ENCODE measurements at places on chromosomes 6 and 20. TPM values are rescaled to one million over a fixed set of nuclear protein-coding genes. Genes with fewer than 3 reads are reported as not detected.

MAD2L1BP gene
- 33.3 TPM for total RNA-seq

TAP2 gene
- 49.7 TPM for total RNA-seq

SLC26A8 gene
- total RNA-seq, result not detected

DNA sequence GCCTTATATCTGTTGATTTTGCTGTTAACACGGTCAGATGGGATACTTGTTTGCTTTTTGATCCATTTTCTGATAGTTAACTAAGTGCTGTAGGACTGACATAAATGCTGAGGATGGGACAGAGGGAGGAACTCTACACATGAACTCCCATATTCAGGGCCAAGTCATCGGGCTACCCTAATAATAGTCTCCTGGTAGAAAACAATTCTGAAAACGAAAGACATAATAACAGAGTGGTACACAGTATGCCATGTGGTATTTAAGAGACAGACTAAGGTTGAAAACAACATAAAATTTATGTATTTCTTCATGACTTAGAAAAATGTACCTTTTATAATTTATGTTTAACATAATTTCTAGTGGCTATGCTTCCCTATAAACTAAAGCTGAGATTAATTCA is 12.0 kb downstream of the ID4 start:
- no peak for DNase-seq

TMC2 gene
- not detected for total RNA-seq

TAGAP gene
- total RNA-seq, result 0.43 TPM

DNA sequence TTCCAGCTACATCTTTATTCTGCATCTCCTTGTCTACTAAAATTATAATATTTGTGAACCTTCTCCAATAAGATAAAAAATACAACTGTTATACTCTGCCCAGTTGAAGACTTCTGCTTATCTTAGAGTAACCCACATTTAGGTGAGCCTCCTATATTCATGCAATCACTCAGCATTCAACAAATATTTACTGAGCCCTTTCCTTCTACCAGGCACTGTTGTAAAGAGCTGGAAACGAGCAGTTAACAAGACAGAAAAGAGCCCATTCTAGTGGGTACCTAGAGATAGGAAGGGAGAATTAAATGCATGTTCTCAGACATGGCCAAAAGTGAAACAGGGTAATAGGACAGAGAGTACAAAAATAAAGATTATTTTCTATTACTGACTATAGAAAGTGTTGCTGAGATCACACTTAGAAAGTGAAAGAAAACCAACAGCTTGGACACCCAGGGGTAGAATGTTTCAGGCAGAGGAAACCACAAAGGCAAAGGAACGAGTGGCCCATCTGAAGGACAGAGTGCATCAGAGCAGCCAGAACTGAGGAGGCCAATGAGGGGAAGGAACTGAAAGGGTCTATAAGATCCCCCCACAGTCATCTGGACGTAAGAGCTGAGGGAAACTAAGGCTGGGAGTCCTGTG is 50.8 kb upstream of the SMLR1 start:
- DNase-seq, result no peak

GMEB2 gene
- 11.9 TPM for total RNA-seq

- no peak for DNase-seq
Measured at GRCh38 chr20:50246367-50247195, 56.0 kb downstream of the CEBPB start.

GRCh38 chr6:11983306-11983705 is 28.8 kb upstream of the HIVEP1 start:
- no peak for DNase-seq

GRCh38 chr6:91031581-91031980 is 444.7 kb upstream of the MAP3K7 start:
- no peak for DNase-seq

DNA sequence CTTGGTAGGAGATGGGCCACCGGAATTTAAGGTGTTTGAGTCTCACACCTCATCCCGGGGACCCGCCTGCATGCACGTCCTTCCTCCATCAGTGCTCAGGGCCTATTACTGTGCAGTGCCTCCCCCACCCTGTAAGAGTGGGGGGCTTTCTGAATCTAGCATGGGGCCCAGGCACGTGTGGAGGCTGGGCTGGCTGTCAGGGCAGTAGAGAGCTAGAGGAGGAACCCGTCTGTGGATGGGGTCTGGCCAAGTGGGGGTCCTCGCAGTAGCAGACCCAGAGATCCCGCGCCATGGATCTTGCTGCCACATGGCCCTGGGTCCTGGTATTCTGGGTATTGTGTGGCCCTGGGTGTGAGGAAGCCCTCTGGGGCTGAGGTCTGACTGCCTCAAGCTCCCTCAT is 42.9 kb downstream of the SRC start:
- DNase-seq, result no peak

All from type B pancreatic cell (in vitro differentiated cells).